ENCODE measurements at places on chromosomes 6 and 20. TPM values are rescaled to one million over a fixed set of nuclear protein-coding genes. Genes with fewer than 3 reads are reported as not detected.
A peak's percentile ranks its signal among the peaks of the same experiment; 100 is the strongest.

MYMX gene
- total RNA-seq, result not detected

FERMT1 gene
- 7.7 TPM for total RNA-seq

DNA sequence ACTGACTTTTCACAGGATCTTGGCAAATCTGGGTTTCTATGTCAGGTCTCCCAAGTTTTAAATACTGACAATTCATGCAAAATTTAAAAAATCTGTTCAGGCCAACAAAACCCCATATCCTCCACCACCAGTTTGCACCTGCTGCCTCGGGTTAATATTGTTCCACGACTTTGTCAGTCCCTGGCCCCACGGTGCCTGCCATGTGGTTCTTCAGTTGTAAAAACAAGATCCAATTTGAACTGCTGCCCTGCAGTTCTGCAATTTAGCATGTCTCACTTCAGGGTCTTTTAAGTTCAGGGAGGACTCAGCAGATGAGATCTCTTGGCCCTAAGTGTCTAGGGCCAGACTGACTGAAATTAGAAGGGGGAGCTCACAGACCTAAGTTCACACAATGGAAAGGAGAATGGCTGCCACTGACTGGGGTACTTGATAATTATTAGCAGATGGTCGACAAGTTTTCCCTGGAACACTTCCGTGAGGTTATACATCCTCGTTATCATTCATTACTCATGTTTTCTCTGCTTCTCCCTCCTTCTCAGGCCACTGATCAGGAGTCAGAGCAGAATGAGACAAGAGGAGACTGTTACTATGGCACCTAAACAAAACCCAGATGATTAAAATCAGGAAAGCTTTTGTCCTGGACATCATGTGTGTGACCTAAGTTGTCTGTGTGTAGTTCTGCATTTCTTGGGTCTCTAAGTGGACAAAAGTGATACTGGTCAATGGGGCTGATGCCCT is 223.6 kb downstream of the KIF16B start:
- DNase-seq, result peak; percentile 95

DNA sequence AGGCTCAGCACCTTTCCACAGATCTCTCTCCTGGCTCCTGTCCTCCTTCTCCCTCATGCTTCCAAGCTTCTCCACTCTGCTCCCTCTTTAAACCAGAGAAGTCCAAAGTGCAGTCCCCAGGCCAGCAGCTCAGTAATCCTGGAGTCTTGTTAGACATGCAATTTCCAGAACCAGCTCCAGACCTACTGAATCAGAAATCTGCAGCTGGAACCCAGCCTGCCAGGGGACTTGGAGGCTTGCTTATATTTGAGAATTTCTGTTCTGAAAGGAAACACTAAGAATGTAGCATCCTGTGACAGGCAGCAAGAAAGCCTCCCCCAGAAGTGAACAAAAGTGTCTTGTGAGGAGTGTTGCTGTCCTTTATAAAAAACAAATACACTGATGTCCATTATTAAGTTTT is 438.1 kb downstream of the BCKDHB start:
- DNase-seq, result no peak

DNA sequence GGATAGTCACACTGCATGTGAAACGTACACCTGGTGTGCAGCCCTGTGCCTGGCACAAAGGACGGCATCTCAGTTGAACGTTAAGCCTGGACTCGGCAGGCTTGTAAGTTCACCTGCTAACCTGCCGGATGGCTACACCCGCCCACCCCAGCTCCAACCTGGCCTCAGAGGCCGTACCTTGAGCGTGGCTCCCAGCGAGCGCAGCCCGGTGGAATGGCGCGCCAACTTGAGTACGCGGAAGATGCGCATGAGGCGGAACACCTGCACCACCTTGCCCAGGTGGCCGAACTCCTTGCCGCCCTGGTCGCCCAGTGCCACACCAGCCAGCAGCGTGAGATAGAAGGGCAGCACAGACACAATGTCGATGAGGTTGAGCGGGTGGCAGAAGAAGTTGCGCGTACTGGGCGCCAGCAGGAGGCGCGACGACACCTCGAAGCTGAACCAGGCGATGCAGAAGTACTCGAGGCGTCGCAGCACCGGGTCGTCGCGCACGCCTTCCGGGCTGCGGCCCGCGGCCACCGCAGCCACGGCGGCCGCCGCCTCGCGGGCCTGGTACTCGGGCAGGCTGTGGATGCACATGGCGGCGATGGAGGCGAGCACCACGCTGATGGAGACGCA is 3.3 kb downstream of the KCNS1 start:
- DNase-seq, result no peak

GRCh38 chr6:35213298-35213791 is 411 bp upstream of the SCUBE3 start:
- DNase-seq, result no peak

CLPSL1 gene
- total RNA-seq, result not detected

GGT7 gene
- total RNA-seq, result 4.1 TPM

DNA sequence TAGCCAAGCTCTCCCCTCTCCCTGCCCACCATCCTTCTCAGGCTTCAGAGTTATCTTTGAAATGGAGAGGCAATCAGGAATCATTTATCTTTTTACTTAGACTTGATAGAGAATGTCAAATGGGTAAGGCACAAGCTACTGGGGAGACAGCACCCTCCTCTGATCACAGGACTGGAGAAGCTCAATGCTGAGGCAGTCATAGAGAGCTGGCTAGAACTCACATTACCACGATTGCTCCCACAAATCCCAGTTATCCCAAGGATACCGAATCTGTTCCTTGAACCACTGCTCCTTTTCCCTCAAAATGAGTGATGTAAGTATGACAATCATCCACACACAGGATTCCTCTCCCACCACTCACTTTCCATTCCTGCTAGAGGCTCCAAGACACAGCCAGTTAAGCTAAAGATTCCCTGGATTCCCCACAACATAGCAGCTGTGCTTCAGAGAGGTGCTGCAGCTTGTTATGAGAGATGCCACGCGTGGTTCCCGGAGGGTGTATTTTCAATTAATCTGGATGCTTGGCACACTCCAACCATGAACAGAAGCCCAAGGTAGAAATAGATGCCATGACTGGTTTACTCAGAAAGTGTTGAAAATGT is 96.2 kb upstream of the VGLL2 start:
- DNase-seq, result no peak
